HS-5 (cell line): ENCODE measurements at places on chromosomes 7 and 10.

GRCh38 chr7:15011289-15011688 lies 108.7 kb upstream of the DGKB start:
- no peak for DNase-seq

GRCh38 chr7:132077971-132078685 lies 498.1 kb downstream of the PLXNA4 start:
- no peak for DNase-seq

- DNase-seq = no peak
Measured at GRCh38 chr7:152312316-152312715, 123.5 kb downstream of the KMT2C start.

- DNase-seq = no peak
Measured at GRCh38 chr10:93837822-93838221, 56.0 kb upstream of the SLC35G1 start.

DNA sequence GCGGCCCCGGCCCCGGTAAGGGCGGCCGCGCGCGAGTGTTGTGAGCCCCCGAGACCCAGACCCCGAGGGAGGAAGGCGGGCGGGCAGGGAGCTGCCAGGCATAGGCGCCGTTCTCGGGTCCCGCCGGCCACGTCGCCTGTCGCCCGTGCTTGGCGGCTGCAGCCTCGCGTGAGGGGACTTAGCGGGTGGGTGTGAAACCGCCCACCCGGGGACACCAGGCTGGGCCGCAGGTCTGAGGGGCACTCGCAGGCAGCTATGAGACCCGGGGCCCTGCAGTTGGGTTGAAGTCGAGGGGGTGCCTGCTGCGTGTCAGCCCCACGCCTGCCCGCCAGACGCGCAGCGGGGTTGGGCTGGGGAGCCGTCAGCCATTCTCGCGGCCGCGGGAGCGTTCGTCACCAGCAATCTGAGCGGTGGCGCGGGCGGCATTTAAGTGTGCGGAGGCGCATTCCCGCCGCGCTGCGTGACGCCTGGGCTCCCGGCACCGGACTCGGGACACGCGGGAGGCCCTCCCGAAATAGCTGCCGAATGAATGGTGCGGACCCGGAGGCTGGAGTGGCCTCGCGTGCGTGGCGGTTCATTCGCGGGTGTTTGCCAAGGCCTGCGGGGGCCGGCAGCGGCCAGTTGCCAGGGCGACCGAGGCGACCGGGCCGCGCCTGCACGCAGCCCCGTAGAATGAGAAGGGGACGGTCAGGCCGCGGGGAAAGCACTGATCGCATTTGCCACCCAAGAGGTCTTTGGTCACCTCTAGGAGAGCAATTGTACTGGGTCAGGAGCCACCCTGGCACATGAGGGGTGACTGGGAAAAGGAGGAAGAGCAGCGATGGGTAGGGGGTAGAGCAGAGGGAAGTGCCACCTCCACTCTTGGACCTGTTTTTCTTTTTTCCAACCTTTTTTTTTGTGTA lies 750 bp downstream of the ZNF398 start:
- DNase-seq = no peak

DNA sequence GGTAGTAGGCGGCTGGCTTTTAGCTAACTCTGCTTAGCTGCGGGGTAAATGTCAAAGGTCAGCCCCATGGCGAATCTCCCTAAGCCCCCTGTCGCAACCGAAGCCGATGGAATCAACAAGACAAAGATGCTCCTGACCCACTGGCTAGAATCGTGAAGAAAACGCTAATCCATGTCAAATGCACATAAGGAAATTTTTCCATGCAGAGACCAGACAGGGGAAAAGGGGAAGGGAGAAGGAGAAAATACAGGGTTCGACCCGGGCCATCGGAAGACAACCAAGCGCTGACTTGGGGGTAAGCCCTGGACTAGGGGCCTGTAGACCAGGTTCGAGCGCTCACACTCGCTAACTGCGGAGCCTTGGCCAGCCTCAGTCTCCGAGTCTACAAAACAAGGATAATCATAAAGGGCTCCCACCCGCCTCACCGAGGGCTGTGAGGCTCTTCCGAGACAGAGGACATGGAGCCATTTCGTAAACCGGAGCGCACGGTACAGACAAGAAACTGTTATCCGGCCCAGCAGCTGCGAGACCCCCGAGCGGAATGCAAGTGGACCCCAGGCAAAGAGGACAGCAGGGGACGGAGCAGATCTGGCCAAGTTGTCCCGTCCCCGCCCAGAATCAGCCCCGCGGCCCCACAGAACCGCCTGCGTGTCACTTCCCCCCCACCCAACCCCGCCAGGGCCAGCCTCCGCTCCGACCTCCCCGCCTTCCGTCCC lies 507 bp downstream of the SAR1A start:
- no peak for DNase-seq

GRCh38 chr10:96666741-96667140 lies 53.6 kb downstream of the PIK3AP1 start:
- no peak for DNase-seq

DNA sequence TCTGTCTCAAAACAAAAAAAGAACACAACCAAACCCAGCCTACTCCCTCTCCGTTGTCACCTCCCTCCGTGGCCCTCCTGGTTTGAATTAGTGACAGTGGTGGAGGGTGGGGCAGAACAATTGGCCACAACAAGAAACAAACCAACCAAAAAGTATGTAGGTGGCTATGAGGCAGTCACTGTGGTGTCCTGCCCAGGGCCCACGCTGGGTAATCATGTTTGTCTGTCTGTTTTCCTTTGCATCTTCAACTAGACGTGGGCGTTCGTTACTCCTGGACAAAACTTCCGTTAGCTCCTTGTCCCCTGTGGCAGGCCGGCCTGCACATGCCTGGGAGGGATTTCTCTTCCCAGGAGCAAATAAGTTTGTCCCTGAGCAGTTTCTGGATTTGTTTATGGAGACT lies 78.4 kb downstream of the XRCC2 start:
- no peak for DNase-seq

DNA sequence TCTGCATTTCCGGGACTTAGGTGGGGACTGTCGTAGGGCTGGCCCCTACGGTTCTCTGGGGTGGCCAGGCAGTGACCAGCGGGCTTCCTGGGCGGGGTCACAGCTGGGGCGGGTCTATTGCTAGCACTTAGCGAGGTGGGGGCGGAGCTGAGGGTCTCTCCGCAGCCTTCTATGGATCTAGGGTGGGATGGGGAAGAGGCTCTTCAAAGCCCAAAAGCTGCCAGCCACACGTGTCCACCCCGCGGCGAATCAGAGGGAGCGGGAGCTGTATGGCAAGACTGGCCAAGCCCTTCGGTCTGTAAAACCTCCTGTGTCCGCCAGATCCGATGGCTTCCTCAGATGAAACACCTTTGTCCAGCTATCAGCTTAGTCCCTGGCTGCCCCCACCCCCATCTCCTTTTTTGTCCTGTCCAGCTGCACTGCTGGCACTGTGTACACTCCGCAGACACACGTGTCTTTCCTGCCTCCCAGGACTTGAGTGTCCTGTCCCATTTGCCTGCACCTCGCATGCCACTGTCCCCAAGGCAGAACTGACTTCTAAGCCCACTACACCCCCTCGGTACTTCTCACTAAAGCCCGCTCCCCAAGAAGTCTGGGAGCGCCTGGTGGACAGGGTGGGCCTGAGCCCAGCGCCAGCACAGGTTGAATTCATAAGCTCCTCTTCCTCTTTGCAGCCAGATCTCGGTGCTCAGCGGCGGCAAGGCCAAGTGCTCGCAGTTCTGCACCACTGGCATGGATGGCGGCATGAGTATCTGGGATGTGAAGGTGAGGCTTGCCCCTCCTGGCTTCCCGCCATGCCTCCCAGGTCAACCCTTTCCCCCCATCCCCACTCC lies 14.8 kb downstream of the PDAP1 start:
- DNase-seq = no peak

DNA sequence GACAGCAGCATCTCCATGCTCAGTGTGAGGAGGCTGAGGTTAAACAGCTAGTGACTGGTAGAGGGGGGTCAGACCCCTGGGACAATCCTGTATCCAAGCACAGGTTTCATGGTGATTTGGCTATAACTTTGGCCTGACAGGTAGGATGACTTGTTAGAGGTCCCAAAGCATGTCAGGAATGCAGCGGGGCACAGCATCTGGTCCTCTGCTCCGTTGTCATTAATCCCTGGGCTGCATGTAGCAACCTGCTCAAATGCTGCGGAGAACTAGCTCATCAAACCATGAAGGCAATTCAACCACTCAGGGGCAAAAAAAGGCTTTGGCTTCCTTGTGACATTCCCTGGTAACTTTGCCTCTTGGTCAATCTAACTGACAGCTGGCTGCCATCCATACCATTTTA lies 26.8 kb downstream of the WNT2 start:
- no peak for DNase-seq

GRCh38 chr7:117034851-117035464 lies 81.7 kb downstream of the ST7 start:
- no peak for DNase-seq

DNA sequence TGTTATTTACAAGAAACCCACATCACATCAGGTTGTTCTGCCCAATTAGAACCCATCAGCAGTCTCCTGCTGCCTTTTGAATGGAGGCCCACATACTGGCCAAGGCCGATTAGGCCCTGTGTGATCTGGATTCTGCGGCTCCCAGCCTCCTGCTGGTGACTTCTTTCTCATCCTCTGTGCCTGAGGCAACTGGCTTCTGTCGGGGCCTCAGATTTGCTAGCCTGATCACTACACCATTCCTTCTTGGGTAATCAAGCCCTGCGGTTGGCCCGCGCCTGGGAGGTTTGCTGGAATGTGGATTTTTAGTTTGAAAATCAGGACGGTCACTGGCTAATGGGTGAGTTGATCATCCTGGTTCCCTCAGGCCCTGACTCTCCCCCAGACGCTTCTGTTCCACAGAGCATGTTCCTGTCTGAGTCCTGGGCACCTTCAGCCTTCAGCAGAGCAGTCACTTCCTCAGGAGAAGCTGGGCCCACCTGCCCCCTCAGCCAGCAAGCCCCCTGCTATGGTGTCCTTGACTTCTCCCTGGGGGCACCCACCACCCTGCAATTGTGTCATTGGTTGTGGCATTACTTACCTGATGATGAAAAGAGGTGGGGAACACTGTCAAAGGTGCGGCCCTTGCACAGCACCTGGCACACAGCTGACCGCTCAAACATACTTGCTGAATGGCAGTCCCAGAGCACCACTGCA lies 207.6 kb downstream of the PHTF2 start:
- DNase-seq = no peak

DNA sequence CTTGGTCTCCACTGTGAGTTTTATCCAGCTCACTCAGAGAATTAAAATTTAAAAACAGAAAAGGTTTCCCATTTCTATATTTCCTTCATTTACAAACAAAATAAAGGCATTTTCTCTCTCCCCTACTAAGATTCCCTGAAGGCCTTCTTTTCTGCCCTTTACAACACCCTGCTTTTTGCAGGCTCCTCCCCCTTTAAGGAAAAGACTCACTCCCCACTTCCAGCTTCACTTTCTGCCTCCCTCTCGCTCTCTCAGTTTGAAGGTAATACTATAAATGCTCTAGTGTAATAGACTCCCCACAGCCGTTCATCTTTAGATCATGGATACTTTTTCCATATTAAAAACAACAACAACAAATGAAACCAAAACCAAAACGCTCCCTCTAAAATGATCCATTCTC lies 53.3 kb downstream of the CDHR3 start:
- no peak for DNase-seq

GRCh38 chr10:84333864-84334451 lies 5.6 kb downstream of the CCSER2 start:
- DNase-seq = no peak

DNA sequence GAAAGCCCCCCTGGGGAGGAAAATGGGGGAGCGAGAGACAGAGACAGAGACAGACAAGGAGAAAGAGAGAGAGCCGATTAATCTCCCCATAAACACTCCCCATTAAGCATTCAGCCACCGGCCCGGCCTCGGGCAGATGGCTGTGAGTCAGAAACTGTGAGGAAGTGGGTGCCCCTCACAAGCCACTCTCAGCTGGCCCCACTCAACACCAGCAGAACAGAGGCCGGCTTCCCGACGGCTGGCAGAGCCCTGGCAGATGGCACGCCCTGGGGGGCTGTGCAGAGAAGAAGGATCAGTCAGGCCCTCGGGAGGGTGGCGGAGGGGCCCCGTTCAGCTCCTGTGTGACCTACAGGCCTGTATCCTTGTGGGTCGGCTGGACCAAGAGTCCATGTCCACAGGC lies 41.2 kb downstream of the CAMK2B start:
- DNase-seq = no peak

DNA sequence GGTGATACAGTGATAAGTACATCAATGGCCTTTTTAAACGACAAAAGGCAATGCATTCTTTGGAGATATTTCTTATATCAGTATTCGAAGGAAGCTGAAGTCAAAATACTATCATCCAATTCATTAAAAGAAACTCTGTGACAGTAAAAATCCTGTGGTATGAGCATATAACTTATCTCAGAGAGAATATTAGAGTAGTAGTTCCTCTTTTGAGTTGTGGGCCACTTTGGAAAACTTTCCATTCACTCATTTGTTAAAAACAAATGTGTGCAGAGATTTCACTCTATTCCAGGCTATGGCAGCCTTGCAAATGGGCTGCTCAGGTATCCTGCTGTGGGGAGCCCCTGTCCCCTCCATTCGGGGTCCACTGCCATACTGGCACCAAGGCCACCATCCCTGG lies 55.3 kb upstream of the ZNF438 start:
- no peak for DNase-seq

DNA sequence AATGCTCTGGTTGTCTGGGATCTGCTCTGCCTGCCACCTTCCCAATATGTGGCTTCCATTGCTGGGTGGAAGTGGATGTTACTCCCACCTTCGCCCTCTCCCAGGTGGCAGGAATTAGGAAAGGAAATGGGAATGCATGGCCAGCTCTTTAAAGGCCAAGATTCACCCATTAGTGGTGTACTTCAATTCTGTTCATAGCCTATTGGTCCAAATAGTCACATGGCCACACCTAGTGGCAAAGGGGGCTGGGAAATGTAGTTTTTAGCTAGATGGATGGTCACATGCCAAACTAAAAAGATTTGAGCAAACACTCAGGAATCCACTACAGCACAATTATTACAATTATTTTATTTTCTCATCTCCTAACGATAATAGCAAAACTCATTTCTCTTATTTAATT lies 135.1 kb downstream of the NPY start:
- no peak for DNase-seq

- DNase-seq = no peak
Measured at GRCh38 chr10:36094096-36094495, 452.0 kb upstream of the FZD8 start.

DNA sequence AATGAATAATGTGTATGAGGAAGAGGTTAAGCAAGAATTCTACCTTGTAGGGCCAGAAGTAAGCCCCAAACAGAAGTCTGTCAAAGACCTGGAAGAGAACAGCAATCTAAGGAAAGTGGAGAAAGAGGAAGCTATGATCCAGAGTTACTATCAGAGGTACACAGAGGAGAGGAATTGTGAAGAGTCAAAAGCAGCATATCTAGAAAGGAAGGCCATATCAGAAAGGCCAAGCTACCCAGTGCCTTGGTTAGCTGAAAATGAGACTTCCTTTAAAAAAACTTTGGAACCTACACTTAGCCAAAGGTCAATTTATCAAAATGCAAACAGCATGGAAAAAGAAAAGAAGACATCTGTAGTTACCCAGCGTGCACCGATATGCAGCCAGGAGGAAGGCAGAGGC lies 42.7 kb upstream of the GAD2 start:
- no peak for DNase-seq
